ENCODE measurements at places on chromosomes 2 and 18.
A peak's percentile ranks its signal among the peaks of the same experiment; 100 is the strongest.

DNA sequence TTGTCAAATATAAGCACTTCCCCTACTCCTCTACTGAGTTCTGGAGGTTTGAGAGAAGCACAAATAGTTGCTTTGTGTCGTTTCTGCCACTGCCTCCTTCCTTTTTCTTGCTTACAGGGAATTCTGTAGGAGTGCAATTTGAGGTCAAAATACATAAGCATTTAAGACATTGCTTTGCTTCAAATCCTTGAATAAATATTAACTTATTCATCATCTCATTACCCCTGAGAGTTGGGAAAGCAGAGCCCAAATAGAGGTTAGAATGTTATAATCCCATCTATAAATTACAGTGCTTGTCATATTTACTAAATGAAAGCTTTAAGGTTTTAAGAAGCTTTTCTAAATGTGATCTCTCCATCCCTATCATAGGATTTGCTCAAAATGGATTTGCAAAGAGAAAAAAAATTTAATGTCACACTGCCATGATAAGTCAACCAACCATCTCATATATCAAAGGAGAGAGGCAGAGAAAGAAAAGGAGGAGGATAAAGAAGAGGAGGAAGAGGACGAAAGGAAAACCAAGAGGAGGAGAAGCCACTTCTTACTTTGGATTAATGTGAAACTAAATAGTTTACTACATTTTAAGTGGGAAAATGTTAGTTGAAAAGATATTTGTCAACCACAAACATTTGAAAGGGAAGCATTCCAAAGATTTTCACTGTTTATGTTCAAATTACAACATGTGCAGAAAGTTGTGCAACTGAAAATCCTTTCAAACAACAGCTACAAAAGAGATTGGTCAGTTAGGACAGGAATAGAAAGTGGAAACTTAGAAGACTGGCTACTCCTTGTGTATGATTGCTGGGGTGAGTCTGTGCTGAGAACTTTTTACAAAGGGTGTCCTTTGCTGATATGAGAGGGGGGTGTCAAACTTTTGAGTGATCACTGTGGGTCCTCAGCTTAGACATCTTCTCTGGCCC, 277.3 kb upstream of the FN1 start:
- no peak for DNase-seq

DNA sequence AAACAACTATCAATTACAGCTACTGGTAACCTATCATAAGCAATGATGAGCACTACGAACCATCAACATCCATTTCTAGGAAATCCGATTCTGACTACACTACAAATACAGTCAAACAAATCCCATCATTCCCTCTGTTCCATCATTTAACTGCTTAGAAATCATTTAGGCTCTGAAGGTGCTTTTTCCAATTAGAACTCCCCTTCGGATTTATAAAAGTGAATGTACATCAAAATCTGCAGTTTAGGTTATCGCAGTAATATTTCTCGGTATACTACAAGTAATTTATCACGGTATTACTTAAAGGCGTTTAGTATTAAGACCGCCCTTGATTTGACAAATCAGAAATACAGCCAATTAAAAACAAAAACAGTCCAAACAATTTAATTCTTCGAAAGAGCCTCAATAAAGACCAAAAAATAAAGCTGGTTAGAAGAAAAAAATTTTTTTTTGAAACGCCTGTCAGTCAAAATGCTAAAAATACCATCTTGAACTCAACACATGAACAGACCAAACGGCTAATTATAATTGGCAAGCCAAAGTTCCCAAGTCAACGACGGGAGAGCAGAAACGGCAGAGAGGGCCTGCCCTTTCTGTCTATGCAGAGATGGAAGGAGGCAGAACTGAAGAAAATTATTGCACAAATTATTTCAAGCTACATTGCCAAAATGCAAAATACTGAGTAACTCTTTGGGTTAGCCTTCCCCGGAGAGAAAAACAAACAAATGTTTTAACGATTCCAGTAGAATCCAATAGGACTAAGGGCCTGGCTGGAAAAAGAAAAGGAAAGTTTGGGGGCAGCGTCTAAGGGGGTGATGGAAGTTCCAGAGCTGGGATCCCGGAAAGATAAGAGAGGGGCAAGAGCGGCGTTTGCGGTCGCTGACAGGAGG, 1.2 kb downstream of the VPS54 start:
- DNase-seq, result peak; percentile 37

- DNase-seq, result no peak
These were observed 141.7 kb downstream of the SH3RF3 start for GRCh38 chr2:109270505-109271312.

DNA sequence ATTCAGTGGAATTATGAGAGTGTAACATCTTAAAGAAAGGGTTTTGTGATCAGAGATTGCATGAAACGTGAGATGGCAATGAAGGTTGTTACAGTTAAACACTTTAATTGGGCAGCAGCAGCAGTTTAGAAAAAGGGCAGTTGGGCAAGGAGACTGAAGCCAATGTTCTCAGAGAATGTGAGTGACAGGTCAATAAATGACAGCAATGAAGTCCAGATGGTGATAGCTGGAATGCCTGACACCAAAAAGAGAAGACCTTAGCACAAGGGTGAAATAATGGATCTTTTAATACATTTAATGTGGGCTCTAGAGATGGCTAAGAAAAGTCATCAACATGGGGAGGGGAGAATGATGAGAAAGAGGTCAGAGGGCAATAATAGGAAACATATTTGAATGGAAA, 89.4 kb upstream of the CDH7 start:
- DNase-seq, result no peak

GRCh38 chr2:240301256-240301795, 134.1 kb upstream of the GPC1 start:
- DNase-seq, result no peak

DNA sequence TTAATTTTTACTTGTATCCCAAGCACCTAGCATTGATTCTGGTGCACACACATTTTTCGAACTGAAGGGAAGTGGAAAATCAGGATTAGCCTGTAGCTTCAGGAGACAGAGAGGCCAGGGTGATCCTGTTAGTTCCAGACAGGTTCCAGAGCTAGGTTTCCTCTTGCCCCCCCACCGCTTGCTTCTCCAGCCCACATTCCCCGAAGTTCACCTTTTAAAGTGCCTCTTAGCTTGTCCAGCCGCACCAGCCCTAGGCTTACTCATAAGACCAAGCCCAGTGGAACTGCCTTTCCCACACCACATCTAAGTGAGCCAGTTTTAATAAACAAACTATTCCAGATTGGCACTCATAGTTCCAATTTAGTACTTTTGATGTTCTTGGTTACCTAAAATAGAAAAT, 898.6 kb upstream of the KLHL29 start:
- no peak for DNase-seq

DNA sequence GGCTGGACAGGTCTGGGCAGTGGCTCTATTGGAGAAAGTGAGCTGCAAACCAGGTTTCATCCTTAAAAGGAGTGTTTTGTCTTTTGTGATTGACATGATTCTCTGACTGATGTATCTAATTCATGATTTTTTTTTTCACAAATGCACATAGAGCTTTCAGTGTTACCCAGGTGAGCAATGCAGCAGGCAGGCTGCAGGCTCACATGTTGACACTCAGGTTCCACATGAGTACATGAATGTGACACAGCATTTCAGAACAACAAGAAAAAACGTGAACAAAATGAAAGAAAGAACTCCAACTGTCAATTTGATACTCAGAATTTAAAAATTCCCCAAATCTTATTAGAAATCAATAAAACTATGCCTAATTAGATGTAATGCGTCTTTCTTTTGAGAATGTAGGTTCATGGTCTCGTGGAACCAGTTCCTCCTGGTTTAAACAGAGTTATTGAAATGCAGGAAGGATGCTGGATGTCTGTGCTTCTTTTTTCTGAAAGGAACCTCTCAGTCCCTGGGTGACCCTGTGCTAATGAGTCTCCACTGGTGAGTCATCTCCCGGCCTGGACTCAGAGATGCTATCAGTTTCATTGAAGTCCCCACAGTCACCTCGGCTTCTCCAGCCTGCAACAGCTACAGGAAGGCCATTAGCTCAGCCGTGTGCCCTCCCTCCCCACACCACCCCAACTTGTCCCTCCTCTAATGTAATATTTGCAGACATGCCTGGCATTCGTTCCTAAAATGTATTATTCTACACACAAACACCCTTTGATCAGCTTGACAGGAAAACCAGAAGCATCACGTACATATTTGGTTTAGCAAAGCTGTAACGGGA, 430.4 kb downstream of the LPIN1 start:
- peak; percentile 63 for DNase-seq

DNA sequence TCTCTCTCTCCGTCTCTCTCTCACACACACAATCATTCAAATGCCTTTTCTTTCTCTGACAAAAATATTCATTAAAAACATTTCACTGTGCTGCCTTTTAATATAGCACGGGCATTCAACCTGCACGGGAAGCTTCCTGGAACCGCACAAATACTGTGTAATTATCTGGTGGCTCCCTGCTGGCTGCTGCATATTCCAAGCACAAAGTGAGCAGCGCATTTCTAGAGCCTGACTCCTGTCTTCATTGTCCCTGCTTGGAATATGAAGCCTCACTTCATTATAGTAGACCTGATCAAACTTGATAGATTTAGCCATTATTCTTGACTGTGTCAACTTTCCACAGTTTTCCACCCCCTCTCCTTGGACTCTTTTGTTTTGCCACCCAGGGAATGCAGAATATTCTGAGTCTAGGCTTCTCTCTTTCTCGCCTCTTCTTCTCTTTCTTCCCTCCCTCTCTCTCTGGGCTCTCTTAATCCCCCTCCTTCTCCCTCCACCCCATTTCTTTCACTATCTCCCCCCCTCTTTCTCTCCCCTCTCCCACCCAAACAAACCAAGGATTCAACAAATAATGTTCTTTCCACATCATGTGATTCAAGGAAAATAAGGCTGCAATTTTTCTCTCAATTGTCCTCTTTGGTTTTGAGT, 672.1 kb upstream of the FANCL start:
- no peak for DNase-seq

- no peak for DNase-seq
These were observed 43.0 kb downstream of the BIN1 start for GRCh38 chr2:127063701-127064590.

DNA sequence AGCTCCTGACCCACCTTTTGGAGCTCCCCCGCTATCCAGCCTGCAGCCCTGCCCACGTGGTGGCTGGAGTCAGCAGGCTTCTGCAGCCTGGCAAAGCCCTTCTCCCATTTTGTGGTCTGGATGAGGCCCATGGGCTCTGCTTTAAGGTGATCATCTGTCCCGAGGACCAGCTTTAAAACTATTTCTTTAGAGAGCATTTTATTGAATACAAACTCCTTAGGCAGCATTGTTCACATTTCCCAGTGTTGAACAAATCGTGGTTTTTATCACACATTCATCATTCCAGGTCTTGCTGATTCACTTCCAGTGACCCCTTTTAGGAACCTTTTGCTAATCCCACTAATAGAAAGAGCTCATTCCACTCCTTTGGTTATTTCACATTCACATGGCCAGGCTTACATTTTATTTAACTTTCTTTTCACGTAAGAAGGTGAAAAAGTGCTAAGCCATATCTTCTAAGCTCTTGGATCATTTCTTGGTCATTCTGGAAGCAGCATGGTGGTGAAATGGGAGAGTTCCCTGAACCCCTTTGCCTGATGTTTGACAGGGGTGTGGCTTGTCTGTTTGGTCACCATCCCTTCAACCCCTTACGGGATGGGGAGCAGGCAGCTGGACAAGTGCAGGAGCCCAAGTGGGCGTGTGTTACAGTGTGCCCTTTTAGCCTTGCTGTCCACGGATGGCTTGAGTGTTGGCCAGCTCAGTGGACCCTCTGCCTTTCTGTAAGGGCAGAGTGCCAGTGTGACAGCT, 80.4 kb upstream of the RAPGEF4 start:
- no peak for DNase-seq

DNA sequence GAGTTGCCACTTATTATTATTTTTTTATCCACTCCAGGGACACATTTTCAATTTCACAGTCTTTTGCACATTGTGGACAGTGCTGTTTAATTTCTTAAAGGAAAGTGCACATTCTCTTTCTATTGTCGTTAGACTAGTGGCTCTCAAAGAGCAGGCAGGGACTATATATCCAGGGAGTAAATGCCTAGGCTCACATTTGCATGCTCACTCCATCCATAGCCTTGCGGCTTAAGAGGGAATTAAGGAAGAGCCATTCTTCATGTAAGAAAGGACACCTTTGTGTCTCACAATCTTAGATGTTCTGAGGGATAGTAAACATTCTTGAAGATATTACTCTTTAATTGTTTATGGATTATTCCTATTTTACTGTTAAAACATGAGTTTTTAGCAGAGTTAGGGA, 70.8 kb downstream of the FIGN start:
- no peak for DNase-seq

DNA sequence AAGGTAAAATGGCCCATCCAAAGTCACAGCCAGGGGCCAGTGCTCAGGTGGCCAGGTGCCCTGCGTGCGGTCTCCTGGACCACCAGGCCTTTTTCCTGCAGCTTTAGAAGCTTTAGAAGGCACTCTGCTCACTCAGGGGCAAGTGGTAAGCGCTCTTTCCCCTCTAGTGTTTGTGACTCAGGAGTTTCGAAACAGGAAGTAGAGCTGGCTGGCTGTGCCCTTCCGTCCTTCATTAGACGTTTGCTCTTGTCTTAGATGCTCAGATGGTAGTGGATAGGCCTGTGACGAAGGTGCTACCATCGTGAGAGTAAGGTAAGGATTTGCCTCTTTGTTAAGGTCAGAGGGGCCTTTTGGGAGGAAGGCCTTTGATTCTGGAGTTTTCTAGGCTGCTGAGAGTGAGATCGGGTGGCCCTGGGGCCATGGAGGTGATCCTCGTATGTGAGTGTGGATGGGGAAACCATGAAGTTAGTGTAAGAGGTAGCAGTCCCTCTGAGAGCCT, at the start of gene CASP8:
TSS of gene CASP8 (plus strand) at position 235 of the 499 bp plus-strand sequence. CDS start 5,951 bp downstream, outside the sequence.
- peak; percentile 73 for DNase-seq

DNA sequence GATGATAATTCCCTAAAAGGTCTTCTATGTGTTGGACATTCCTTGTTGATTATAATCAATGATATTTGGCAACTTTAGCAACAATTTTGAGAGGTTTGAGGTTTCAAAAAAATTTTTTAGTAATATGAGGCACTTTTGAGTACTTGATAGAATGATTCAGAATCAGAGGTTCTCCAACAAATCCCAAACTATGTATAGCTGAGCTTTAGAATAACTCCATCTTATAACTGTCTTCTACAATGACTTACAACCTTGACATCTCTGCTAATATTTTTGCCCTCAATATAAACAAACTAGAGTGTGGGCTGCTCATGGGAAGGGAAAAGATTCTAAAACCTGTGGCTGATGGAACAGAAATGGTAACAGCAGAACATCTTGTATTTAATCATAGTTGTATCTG, 21.5 kb upstream of the SERPINB7 start:
- no peak for DNase-seq

DNA sequence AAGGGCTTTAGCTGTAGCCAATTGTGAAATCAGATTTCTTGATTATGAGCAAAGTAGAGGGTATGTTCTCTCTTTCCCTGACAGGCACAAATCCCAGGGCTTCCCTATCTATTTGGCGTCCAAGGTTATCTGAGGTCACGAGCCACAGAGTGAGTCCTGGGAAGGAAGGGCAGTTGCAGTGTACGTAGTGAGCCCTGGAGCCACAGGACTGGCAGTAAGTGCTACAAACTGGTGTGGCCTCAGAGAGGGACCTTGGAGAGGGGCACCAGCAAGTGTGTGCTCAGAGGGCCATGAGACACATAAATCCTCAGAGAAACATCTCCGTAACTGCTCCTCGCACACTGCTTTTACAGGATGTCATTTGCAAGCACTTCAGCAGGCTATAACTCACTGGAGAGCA, 115.5 kb upstream of the SH3BP4 start:
- DNase-seq, result no peak

Measured in KG1 (cell line).